ENCODE measurements at places on chromosomes 7 and 10.

DNA sequence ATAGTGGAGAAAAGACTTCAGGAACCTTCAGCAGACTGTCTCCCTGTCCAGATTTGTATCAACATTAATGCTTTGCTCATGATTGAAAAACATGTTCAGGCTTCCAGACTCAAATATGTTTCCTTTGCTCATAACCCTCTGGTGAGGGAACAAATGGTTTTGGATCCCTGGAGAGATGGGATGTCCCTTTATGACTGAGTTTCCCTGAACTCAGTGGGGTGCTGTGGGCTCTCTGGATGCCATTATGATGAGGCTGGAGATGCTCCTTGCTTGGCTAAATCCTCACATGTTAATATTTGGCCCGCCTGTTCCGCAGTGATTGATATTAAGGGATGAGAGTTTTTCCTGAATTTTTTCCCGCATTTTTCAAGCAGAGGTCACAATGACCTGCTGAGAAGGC, 749.4 kb downstream of the SUGCT start:
- no peak for DNase-seq

- DNase-seq = no peak
Observed at GRCh38 chr10:58431903-58432302, 46.7 kb downstream of the TFAM start.

DNA sequence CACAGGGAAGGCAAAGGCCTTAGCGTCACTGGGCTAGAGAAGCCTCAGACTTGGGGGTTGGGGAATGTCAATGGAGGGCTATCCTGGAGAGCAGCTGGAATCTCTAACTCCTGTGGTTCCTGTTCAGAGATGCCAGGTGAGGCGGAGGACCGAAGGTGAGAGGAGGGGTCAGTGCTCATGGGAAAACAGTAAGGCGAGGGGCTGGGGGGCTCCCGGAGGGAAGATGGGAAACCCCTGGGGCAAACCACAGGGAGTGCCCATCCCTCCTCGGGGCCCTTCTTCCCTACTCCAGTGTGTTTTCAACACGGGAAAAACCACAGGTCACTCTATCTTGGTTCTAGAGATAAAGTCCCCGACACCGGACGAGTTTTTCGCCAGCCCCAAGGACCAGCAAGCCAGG, 3.3 kb downstream of the LRCH4 start:
- no peak for DNase-seq

DNA sequence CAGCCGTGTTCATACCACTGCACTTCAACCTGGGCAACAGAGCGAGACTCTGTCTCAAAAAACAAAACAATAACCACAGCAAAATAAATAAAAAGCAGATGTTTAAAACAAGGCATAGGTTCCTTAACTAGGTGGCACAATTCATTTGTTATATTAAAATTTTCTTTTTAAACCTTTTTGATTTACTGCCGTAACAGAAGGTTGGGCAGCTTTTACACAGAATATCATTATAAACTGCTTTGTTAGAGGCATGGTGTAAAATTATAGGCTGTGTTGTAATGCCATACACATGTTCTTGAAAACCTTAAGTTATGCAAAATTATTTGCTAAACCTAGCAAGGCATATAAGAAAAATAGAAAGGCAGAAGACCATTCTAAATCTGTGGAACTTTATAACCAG, 84.4 kb downstream of the MKLN1 start:
- DNase-seq = no peak

DNA sequence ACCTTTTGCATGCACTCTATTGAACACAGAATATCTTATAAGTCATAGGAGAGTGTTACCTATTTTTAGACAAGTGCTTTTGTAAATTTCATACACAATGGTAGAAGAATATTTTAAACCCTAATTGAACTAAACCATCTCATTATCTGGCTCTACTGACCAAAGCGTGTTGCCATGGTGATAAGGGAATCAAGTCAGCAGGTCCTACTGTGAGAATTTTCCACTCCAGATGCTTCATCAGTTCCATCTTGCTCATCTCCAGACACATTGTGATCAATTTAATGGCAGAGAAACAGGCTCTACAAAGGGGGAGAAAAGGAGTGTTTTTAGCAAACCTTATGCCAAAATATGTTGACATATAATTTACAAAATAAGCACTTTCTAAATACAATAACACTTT, 621.9 kb upstream of the GHITM start:
- no peak for DNase-seq

- DNase-seq = no peak
Observed at GRCh38 chr7:26916336-26916735, 51.9 kb upstream of the SKAP2 start.

DNA sequence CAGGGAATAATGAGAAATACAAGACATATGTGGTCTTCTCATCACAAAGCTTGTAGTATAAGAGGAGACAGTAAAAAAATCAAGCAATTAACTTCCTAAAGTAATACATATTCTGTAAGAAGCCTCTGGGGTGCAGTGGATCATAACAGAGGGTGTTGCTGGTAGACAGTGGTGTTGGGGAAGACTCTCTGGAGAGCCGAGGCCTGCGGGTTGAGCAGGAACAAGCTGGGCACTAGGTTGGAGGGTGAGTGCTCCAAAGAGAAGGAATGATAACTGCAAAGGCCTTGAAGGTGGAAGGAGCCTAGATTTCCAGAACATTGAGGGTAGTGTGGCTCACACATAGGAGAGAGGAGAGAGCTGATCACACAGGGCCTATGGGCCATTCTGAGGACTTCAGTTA, 1.5 kb downstream of the GIMAP4 start:
- no peak for DNase-seq

GRCh38 chr7:82742163-82742562, 298.6 kb upstream of the CACNA2D1 start:
- DNase-seq = no peak

DNA sequence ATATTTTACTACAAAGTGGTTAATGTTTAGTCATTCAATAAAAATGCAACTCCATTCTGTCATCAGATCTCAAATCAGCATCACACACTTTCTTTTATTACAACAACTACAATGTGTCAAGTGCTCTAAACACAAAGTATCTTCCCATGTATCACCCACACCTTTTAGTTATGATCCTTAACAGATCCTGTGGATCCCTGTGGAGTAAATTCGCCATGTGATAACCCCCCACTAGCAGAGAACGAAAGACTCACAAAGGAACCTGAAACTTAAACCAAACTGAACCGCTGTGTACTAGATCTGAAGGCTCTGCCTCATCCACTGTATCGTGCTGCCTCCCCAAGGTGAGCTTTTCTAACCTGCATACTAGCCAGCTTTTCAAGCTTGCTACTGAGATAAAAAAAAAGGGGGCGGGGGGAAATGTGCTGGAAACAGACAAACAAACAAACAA, 1.7 kb downstream of the DPY19L1 start:
- no peak for DNase-seq

GRCh38 chr10:90741926-90742565, 115.8 kb downstream of the HTR7 start:
- no peak for DNase-seq

DNA sequence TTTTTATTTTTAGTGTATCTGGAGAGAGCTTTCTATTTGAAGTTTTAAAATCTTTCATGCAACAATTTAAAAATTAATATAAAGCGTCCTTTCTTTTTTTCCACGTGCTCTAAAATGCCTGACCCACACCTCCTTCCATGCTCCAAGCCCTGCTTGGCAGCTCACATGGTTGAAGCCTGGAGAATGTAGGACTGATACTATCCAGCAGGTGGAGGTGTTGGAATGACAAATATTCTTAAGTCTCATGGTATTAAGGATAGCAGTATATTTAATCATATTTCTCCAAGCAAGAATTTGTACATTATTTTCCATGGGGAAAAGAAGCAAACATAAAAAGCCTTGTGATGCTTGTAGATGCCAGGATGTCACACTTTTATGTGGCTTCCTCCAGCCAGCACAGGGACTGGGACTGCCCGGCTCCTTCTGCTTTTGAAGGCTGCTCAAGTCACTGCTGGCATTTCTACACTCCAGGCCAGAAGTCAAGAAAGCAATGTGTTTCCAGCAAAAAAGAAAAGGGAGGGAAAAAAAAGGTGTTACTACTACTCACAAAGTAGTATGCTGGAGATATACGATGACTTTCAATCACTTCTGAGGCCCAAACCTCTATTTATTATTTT, 49.7 kb downstream of the BZW2 start:
- no peak for DNase-seq

Data from stimulated activated CD8-positive, alpha-beta memory T cell treated with anti-CD3 and anti-CD28 coated beads, Interleukin-15, amount 100 ng/mL, for 4 hours (primary cell).